ENCODE measurements at places on chromosomes 12 and 14.

DNA sequence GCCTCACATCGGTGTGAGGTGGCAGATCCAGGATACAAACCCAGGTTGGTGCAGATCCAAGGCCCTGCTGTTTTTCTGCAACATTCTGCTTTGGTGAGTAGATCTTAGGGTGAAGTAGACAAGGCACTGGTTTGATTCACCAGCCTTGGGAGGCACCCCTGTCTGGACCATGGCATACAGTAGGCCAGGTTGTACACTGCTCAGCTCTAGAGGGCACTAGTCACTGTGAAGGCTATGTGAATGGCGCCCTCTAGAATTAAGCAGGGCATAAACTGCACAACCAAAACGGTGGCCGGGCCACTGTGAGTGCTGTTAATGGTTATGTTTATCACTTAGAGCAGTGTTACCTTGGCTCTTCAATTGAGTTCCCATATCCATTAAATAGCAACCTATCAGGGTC lies 280.6 kb upstream of the PWP1 start:
- DNase-seq, result no peak

DNA sequence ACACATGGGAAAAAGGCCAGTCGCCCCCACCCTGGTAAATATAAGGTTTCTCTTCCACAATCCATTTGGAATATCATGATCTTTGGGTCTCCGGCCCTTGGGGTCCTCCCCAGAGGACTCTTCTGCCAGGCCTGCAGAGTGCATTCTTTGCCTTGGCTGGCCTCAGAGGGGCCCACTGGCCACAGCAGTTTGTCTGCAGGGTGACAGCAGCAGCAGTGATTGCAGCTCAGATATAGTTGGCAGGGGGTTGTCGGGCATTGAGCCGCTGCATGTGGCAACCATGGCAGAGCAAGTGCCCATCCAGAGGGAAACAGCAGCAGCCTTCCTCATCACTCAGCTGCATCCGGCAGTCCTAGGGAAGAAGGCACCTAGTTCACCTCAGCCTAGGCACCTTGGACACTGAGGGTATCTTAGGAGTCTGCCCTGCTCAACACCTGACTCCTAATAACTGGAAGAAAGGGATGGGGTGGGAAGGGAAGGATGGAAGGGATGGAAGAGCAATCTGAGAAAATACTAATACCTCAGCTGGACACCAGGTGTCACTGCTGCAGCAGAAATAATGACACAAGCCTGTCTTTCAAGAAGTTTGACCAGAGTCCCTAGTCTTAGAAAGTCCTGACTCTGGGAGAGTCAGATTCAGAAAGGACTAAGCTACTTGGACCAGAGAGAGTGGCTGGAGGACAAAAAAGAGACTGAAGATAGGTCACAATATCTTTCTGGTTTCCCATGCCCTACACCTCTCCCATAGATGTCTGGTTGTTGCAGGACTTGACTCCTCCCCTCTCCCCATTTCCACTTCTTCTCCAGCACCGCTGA lies 8.9 kb downstream of the AJUBA start:
- no peak for DNase-seq

GRCh38 chr12:102438047-102438826 lies 42.1 kb downstream of the IGF1 start:
- DNase-seq, result no peak

DNA sequence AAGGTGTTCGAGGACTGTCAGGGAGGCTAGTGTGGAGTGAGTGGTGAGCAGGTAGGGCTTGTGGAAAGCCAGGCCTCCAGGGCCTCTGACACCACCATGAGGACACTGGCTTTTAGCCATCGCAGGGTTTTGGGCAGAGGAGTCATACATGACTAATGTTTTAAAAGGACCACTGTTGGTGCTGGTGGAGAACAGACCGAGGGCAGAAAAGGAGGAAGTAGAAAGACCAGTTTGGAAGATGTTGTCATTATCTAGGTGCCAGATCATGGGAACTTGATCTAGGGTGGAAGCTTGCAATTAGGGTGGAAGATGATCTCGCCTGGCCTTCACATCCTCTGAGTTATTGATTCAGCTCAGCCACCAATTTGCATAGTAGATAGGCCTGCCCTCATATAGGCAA lies 144.2 kb downstream of the C12orf75 start:
- peak; percentile 44 for DNase-seq

- no peak for DNase-seq
These were observed 235.0 kb downstream of the CRADD start for GRCh38 chr12:93912086-93912733.

DNA sequence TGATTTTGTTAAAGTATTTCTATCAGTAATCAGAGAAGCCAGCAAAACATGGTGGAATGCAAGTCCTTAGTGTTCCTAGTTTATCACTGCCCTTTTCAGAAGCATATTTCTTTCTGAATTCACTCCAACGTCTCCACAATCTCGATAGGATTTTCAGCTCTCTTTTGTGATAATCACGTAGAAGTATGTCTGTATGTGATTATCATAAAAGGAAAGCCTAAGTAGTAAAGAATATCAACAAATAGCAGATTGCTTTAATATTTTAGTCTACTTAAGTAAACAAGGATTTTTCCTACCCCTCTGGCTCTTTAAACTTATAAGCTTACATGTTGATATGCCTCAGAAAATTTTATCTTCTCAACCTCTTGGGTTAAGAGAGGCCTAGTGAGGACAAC lies 147.4 kb upstream of the NUDT4 start:
- DNase-seq, result no peak

- DNase-seq, result no peak
These were observed 24.2 kb upstream of the RHOJ start for GRCh38 chr14:63180011-63180410.

DNA sequence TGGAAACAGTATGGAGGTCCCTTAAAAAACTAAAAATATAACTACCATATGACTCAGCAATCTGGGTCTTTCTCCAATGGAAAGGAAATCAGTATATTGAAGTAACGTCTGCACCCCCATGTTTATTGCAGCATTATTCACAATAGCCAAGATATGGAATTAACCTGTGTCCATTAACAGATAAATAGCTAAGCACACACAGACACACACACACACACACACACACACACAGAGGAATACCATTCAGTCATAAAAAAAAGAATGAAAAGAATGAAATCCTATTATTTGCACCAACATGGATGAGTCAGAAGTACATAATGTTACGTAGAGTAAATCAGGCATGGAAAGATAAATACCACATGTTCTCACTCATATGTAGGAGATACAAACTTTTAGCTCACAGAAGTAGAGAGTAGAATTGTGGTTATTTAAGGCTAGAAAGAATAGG lies 4.7 kb downstream of the KLRK1 start:
- no peak for DNase-seq

GRCh38 chr12:105368047-105368646 lies 37.7 kb downstream of the C12orf75 start:
- DNase-seq, result no peak

GRCh38 chr12:39010406-39010805 lies 105.0 kb upstream of the CPNE8 start:
- no peak for DNase-seq

GRCh38 chr14:27015065-27015464 lies 417.2 kb upstream of the NOVA1 start:
- DNase-seq, result no peak

DNA sequence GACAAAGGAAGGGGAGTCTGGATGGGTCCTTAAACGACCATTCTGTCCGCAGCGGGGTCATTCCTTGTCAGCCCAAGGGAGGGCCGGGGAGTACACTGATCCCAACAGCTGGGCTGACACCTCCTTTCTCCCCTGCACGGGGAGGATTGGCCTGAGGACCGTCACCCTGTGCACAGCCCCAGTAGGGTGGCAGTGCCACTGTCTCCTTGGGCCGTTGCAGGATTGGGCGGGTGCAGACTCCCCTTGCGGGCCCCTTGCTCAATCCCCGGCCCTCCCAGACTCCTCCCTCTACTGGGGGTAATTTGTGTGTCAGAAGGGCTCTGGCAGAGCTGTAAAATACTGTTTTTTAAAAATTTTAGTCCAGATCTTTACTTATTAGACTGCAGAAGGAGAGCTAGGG lies 12.6 kb upstream of the AMN start:
- no peak for DNase-seq
